ENCODE measurements at places on chromosomes 16 and 17. TPM values are rescaled to one million over a fixed set of nuclear protein-coding genes. Genes with fewer than 3 reads are reported as not detected.

DNA sequence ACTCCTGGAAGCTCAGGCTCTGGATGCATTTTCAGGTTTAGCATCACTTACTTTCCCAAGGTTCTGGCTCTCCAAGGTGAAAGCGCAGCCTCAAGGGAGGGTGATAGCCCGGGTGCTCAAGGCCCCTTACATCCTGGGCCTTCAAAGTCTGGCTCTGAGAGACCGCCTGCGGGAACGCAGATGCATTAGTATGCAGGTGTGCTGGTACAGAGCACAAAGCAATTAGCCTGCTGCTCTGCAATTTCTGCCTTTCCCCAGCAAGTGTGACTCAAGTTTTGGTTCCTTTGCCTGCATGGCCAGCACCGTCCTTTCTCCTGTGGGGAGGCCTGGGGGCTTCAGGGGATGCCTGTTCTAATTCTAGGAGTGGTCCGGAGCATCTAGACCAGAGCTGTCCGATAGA is 116.2 kb downstream of the AATF start:
- no peak for ATAC-seq

Gene TNFRSF17
- total RNA-seq, result 0.38 TPM

GRCh38 chr16:26578748-26579147 is 488.0 kb upstream of the C16orf82 start:
- ATAC-seq, result no peak

GRCh38 chr16:83343935-83344366 is 463.8 kb upstream of the HSBP1 start:
- ATAC-seq, result no peak

DNA sequence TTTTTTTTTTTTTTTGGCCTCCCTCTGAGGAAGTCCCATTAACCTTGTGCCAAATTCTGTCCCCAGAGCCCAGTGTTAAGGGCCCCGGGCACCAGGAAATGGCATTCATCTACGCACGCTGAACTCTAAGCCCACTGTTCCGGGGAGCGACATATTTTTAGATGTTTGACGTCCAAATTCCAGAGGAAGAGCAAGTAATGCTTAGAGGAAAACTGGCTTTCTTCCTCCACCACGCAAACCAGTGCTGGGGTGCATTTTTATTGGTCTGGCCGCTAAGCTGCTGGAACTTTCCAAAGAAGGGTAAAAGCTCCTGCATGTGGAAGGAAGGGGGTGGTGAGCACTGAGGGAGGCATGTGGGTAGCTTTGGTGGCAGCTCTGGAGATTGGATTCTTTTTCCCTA is 8.3 kb downstream of the WFDC1 start:
- ATAC-seq, result no peak

DNA sequence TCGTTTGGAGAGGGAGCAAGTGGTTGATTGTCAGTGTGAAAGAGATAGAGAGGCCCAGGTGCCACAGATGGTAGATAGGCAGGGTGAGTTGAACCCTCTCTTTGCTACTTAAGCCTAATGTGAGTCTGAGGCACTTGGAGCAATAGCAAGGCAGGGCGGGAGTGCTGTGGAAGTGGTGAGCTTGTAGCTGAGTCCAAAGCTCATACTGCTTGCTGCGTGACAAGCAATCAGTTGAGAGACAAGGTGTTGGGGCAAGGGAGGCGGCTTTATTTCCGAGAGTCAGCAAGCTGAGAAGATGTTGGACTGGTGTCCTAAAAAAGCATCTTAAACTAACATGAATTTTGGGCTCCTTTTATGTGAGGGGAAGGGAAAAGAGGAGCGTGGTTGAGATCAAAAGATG is 112.9 kb upstream of the ZKSCAN2 start:
- no peak for ATAC-seq

DNA sequence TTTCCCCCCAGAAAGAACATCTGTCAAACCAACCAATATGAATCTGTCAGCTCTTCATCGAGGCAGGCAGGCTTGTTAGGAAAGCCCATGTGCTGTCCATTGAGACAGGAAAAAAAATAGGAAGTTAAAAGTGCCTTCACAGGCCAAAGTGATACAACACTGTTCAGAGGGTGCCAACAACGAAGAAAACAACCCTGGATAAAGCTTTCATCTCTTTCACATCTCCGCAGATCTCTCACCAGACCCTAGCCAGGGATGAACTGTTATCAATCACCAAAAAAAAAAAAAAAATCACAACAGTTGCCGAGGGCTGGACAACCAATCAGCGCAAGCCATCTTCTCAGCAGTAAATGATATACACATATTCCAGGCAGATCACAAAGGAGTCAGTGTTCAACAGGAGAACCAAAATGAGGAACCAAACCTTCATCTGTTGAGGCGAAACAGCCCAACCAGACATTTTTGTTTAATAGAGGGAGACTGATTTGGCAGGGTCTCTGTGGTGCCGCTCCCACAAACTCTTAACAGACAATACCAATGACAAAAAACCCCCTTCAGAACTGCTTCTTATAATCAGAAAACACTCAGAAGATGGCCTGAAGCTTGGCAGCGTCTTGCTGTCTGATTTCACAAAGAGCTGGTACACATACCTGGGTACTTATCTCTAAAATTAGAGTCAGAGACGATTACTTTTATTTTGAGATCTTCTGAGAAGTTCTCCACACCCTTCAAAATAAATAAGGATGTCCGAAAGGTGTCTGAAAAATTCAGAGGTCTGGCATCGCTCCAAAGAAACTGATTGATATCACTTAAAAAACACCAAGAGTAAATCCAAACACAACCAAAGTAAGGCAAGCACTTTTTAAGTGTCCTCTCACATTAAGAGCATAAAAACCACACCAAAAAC is 1.8 kb downstream of the MAP3K14 start:
- ATAC-seq, result no peak

Gene KRTAP4-4
- total RNA-seq, result not detected

GRCh38 chr17:4344926-4345325 is 21.5 kb downstream of the UBE2G1 start:
- no peak for ATAC-seq

DNA sequence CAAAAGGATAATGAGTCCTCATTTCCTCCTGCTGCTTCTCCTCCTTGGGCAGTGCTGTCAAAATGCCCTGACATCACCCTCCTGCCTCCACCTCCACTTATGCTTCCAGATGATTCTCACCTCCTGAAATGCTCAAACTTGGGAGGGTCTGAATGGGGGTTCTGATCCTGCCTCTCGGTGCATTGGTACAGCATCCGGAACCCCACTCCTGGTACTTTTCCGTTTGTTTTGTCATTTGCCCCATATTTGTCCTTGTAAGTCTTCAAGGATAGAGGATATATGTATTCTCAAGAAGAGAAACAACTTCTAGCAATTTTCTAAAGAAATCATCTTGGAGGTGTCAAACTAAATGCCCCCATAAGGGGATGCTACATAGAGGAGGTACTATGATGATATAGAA is 148.3 kb downstream of the SHISA9 start:
- ATAC-seq, result no peak

Data from motor neuron (in vitro differentiated cells).